ENCODE measurements at places on chromosomes 2 and 18. TPM values are rescaled to one million over a fixed set of nuclear protein-coding genes. Genes with fewer than 3 reads are reported as not detected.

DNA sequence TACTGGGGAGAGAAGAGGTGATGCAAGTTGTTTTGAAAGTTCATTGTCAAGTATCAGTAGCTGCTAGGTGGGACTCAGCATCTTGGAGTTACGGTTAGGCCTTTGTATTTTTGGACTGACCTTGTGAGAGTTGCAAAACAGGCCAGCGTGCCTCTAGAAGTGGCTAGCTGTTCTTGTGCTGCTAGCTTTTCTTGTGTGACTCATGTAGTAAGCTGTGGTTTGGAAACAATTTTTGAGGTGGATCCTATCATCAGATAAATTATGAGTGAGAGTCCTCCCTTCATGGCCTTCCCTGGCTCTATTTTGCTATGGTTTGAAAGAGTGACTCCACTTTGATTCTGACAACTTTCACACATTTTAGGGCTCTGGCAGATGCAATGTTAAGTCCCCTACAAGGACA is 409.2 kb upstream of the HS6ST1 start:
- no peak for DNase-seq

- no peak for DNase-seq
Measured at GRCh38 chr2:52084759-52085158, 1052.8 kb upstream of the NRXN1 start.

DNA sequence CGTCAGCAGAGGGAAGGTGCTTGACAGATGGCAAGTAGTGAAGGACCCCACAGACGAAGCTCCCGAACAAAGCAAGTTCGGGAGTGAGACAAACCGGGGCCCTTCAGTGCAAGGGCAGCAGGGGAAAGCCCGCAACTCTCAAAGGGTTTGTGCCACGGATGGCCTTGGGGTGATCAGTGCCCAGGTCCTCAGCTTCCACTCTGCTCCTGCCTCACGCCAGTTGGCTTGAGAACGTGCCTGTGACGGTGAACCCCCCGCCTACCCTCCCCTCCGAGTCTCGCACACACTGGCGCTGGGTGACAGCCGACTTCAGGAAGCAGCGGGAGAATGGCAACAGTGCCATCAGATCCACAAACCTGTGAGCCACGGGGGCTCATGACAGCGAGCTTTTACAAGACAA is 56.8 kb upstream of the SALL3 start:
- no peak for DNase-seq

The TMEM200C gene
- total RNA-seq: 4.8 TPM

The FOXD4L1 gene
- not detected for total RNA-seq
